OCI-LY7 (cell line): ENCODE measurements at places on chromosomes 6 and 20. TPM values are rescaled to one million over a fixed set of nuclear protein-coding genes. Genes with fewer than 3 reads are reported as not detected.

Gene HTR1E
- total RNA-seq, result not detected in 2 replicates

Gene MAPK13
- total RNA-seq, result 1.2 and 1.8 TPM in 2 replicates

Gene CDSN
- total RNA-seq, result not detected in 2 replicates

Gene ARFGEF3
- not detected in 2 replicates for total RNA-seq

Gene TOMM6
- total RNA-seq, result 213 and 277 TPM in 2 replicates

Gene PGC
- total RNA-seq, result not detected in 2 replicates

Gene HUS1B
- 1.6 and 1.7 TPM in 2 replicates for total RNA-seq

Gene VSX1
- total RNA-seq, result not detected in 2 replicates

Gene LRRN4
- total RNA-seq, result not detected in 2 replicates

Gene HLA-DPB1
- total RNA-seq, result 74.5 and 78.5 TPM in 2 replicates

Gene HAO1
- total RNA-seq, result not detected in 2 replicates

Gene CTAGE9
- total RNA-seq, result not detected in 2 replicates

Gene VARS1
- total RNA-seq, result 118 and 137 TPM in 2 replicates

Gene ZBTB12
- total RNA-seq, result 20.2 and 21.0 TPM in 2 replicates

Gene FOXS1
- not detected in 2 replicates for total RNA-seq

Gene RNF39
- not detected in 2 replicates for total RNA-seq

Gene BPI
- total RNA-seq, result not detected in 2 replicates

Gene CST7
- total RNA-seq, result not detected in 2 replicates

Gene ALDH5A1
- total RNA-seq, result 260 and 308 TPM in 2 replicates

Gene RIPPLY2
- total RNA-seq, result not detected in 2 replicates

Gene SCUBE3
- total RNA-seq, result not detected in 2 replicates

Gene TAAR5
- total RNA-seq, result not detected in 2 replicates

Gene HINT3
- 10.6 and 12.1 TPM in 2 replicates for total RNA-seq

Gene GJA1
- not detected in 2 replicates for total RNA-seq
